HepG2 (cell line): ENCODE measurements at places on chromosomes 2 and 18.
A peak's percentile ranks its signal among the peaks of the same experiment; 100 is the strongest.

DNA sequence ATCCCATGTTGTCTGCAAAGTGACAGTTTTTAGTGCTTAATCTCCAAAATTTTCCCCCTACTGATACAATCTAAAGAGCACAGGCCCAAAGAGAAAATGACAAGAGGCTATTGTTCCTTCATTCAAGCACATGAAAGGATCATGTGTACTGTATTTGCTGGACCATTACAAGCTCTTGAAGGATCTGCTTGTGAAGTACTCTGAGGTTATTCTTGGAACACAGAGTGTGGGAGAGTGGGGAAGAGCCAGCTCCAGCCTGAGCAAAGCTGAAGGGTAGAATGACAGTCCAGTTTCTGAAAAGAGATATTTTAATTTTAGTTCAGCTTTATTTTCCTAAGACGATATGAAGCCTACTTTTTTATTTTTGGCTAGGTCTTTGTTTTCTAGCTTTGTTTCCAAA is 112.2 kb downstream of the GALNT3 start:
- no peaks in the 10 kb centered on the region for H3K4me1 ChIP-seq
- no peak overlapping the region for H3K27ac ChIP-seq
- no peak for DNase-seq
- no peaks in the 10 kb centered on the region for H3K36me3 ChIP-seq

GRCh38 chr2:20649976-20650375 is 922 bp downstream of the HS1BP3 start:
- H3K27me3 ChIP-seq: peaks cover 3% of the 10 kb centered on the region; the same call in 2 of the 3 replicates
- peaks cover 3% of the 10 kb centered on the region; the same call in 1 of the 3 replicates for H3K36me3 ChIP-seq
- no peak for DNase-seq

DNA sequence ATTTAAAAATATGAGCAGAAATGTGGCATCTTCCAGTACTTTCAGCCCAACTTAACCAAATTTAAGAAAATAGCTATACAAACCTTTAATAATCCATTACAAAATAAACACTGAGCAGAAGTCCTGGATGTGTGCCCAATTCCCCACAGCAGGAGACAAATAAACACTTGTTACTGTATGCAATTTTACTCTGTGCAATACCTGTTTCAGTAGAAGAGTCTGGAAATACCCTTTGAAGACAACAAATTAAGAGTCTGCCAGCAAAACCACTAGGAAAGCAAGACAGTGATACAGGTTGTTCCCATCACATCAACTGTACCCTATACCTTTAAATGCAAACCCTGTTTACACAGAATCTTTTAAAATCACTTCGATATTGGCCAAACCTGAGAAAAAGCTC is 41.4 kb upstream of the RNU4ATAC start:
- no peak overlapping the region for H3K4me3 ChIP-seq
- DNase-seq: peak; percentile 66
- no peaks in the 10 kb centered on the region for H3K36me3 ChIP-seq
- H3K27ac ChIP-seq: no peak overlapping the region

DNA sequence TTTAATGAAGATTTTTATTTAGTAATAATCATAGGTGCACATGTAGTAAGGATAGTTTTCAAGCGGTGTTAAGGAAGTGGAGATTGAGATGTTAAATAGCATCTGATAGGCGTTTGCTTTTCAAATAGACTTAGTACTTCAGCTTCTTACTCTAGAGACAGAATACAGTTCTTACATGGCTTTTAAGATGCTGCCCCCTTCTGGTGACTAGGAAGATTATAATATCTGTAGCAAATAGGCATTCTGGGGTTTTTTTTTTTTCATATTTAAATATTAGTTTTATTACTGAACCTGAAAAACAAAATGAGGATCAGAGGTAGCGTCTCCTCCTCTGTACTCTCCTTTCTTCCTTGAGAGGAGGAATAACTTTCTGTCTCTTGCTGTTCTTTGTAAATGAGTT is 100.2 kb downstream of the AGAP1 start:
- no peak overlapping the region for H3K27ac ChIP-seq
- H3K4me3 ChIP-seq: no peak overlapping the region
- peaks cover 29% of the 10 kb centered on the region for H3K4me1 ChIP-seq
- no peaks in the 10 kb centered on the region for H3K27me3 ChIP-seq
- peak; percentile 80 for DNase-seq
- H3K36me3 ChIP-seq: peaks cover 4% of the 10 kb centered on the region; the same call in 1 of the 2 replicates

DNA sequence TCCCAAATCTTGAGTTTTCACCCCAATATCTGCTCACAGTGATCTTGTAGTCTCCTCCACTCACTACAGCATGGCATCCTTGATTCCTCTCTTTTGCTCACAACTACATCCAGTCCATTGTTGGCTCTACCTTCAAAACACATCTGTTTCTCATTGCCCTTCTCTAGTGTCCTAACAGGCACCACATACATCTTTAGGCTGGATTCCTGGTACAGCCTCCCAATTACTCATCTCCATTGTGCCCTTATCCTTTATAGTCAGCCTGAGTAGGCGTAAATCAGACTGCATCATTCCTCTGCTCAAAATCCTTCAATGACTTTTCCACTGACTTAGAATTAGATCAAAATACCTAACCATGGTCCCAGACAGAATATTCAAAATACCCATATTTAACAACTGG is 10.7 kb upstream of the TAF1B start:
- H3K27me3 ChIP-seq: peaks cover 7% of the 10 kb centered on the region
- no peak overlapping the region for H3K4me3 ChIP-seq
- DNase-seq: no peak
- H3K27ac ChIP-seq: no peak overlapping the region
- peaks cover 9% of the 10 kb centered on the region for H3K4me1 ChIP-seq

DNA sequence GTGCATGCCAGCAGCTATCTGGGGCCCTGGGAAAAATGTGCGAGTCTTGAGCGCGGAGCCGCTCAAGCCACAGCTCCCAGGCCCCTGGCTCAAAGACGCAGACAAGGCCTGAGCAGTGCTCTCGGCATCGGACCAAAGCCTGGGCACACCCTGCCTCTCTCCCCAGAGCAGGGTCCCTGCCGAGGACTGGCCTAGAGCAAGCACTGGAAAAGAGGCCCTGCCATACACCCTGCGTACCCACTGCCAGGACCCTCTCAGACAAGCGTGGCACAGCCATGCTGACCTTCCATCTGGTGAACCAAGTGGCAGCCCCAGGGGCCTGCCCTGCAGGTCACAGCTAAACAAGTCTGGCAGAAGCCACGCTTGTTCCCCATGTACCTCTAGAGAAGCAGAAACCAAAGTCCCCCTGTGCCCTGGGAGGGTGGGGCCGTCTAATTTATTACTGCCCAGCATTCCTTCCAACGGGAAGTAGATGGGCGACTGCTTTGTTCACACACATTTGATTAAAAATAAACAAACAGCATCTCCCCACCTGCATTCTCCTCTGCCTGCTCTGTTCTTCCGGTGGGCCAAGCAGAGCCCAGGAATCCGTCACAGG is 14.0 kb downstream of the STK25 start:
- DNase-seq: no peak
- no peaks in the 10 kb centered on the region for H3K4me1 ChIP-seq
- H3K27ac ChIP-seq: no peak overlapping the region
- no peak overlapping the region for H3K4me3 ChIP-seq
- peaks cover 61% of the 10 kb centered on the region for H3K36me3 ChIP-seq

DNA sequence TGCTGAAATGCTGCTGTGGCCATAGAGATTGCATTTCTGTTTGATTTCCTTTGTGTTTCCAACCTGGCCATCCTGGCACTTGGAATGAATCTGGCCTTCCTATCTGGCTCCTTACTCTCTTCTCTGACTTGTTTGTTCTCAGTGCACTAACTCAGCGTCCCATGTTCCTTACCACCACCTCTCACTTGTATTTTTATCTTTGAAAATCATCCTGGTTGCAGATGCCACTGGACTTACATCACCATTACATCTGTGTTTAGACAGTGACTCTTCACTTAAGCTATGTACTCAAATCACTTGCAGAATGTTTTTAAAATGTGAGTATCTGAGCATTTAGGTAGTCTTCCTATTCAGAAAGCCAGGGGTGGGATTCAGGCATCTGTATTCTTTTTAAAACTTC is 239.5 kb downstream of the WDR7 start:
- H3K4me1 ChIP-seq: 0 out of 2 replicates have a peak, but pooled peaks cover 4% of the 10 kb centered on the region
- H3K4me3 ChIP-seq: no peak overlapping the region
- no peaks in the 10 kb centered on the region for H3K27me3 ChIP-seq
- no peak overlapping the region for H3K27ac ChIP-seq

DNA sequence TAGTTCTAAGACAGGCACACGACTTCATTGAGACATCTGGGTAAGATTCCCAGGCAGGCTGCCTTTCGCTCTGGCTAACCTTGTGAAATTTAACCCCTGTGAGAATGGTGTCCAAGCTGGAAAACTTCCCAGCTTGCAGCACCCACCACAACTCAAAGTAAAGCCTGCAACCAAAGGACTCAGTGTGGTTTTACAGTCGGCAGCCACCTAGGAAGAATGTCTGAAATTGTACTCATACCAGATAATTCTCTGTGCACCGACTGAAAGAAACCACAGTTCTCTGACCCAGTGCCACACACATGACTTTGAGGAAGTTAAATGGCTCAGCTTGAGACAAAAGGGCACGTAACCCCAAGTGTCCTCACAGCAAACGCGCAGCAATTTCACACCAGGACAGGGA is 125.7 kb downstream of the RBMS1 start:
- no peak overlapping the region for H3K27ac ChIP-seq
- no peak overlapping the region for H3K4me3 ChIP-seq
- H3K36me3 ChIP-seq: peaks cover 26% of the 10 kb centered on the region; the same call in 2 of the 3 replicates
- DNase-seq: no peak
- no peaks in the 10 kb centered on the region for H3K4me1 ChIP-seq

- H3K27ac ChIP-seq: peak overlapping the region; percentile 39
- peaks cover 56% of the 10 kb centered on the region for H3K36me3 ChIP-seq
These were observed 75.4 kb downstream of the SPTBN1 start for GRCh38 chr2:54531558-54531957.

DNA sequence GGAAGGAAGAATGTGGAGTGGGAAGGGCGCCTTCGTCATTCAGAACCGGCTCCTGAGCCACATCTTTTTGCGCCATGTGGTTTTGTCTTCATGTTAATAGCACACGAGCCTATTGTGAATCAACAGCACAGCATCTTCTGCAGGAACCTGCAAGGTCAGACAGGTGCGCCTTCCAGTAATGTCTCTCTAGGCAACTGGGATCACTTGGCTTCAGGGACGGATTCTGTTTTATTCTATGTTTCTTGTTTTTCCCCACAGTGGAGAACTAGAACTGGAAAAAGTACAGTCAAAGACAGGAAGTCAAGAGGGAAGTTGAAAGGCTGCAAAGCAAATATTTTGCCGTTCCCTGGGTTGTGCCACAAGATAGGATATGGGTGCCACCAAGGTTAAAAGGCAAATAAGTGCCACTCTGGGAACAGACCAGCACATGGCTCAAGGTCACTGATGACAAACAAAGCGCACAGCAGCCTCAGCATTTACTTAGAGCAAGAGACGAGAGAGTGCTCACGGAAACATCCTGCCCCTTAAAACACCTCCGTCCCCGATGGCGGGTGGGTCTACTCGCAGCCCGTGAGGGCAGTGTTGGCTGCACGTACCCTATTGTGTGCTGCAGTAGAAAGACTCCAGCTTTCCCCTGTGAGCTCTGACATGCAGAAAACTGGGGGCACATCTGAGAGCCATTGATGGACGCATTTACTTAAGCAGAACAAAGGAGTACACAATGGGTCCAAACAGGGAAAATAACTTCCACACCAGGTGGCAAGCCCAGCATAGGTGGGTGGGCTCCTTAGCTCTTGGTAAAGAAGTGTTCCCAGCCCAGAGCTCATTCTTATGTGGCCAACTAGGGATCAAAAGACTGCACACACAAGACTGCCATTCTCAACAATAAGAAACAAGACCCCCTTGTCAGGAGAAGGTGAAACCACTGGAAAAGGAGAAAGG is 107.2 kb upstream of the PARD3B start:
- peak overlapping the region; percentile 53 for H3K27ac ChIP-seq
- DNase-seq: peak; percentile 77
- H3K4me1 ChIP-seq: peaks cover 35% of the 10 kb centered on the region
- no peaks in the 10 kb centered on the region for H3K27me3 ChIP-seq
- H3K36me3 ChIP-seq: no peaks in the 10 kb centered on the region
- no peak overlapping the region for H3K4me3 ChIP-seq

GRCh38 chr18:58669731-58670378 is 1.4 kb upstream of the MALT1 start:
- H3K27ac ChIP-seq: peak overlapping the region; percentile 86
- H3K27me3 ChIP-seq: no peaks in the 10 kb centered on the region
- H3K36me3 ChIP-seq: no peaks in the 10 kb centered on the region
- peak overlapping the region; percentile 90 for H3K4me3 ChIP-seq
- H3K4me1 ChIP-seq: peaks cover 57% of the 10 kb centered on the region
- DNase-seq: peak; percentile 75

GRCh38 chr2:189933911-189934399 is 128.6 kb downstream of the MSTN start:
- no peak overlapping the region for H3K4me3 ChIP-seq
- no peak for DNase-seq
- H3K27ac ChIP-seq: no peak overlapping the region
- no peaks in the 10 kb centered on the region for H3K4me1 ChIP-seq

GRCh38 chr2:228541789-228542188 is 360.3 kb upstream of the SPHKAP start:
- H3K27ac ChIP-seq: no peak overlapping the region
- H3K27me3 ChIP-seq: no peaks in the 10 kb centered on the region
- H3K4me1 ChIP-seq: no peaks in the 10 kb centered on the region
- H3K36me3 ChIP-seq: no peaks in the 10 kb centered on the region

GRCh38 chr2:174125090-174125489 is 123.2 kb downstream of the OLA1 start:
- DNase-seq: no peak
- H3K27me3 ChIP-seq: no peaks in the 10 kb centered on the region
- H3K36me3 ChIP-seq: peaks cover 2% of the 10 kb centered on the region; the same call in 1 of the 3 replicates
- no peak overlapping the region for H3K27ac ChIP-seq

DNA sequence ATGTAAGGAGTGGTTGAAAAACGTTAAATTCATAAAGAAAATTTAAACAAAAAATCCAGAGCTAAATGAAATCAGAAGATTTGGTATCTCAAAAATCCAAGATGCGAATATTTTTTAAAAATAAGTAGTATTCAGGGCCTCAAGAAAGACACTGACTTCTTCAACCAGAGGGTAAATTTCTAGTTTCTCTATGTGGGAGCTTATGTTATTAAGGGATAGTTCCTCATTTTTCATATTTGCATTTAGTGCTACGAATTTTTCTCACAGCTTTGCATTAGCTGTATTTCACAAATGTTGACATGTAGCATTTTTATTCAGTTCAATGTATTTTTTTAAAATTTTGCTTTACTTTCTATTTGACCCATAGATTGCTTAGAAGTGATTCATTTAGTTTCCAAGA is 454.7 kb downstream of the CBLN2 start:
- H3K36me3 ChIP-seq: no peaks in the 10 kb centered on the region
- H3K4me3 ChIP-seq: no peak overlapping the region
- no peaks in the 10 kb centered on the region for H3K4me1 ChIP-seq
- H3K27me3 ChIP-seq: no peaks in the 10 kb centered on the region

- H3K27ac ChIP-seq: no peak overlapping the region
- no peak overlapping the region for H3K4me3 ChIP-seq
- no peaks in the 10 kb centered on the region for H3K27me3 ChIP-seq
- no peaks in the 10 kb centered on the region for H3K36me3 ChIP-seq
- DNase-seq: no peak
These were observed 214.7 kb downstream of the SS18 start for GRCh38 chr18:25875551-25876240.

GRCh38 chr18:7290077-7290476 is 59.2 kb downstream of the LRRC30 start:
- no peak overlapping the region for H3K4me3 ChIP-seq
- no peaks in the 10 kb centered on the region for H3K36me3 ChIP-seq
- no peaks in the 10 kb centered on the region for H3K4me1 ChIP-seq
- no peak overlapping the region for H3K27ac ChIP-seq
